DMS153 (cell line): ENCODE measurements at places on chromosomes 12 and 14.

- no peak for DNase-seq
Measured at GRCh38 chr12:6778217-6778573, 5.9 kb downstream of the LAG3 start.

GRCh38 chr14:57461777-57462320 lies 31.8 kb downstream of the CCDC198 start:
- DNase-seq, result no peak

GRCh38 chr12:70487440-70487839 lies 121.3 kb downstream of the KCNMB4 start:
- no peak for DNase-seq

DNA sequence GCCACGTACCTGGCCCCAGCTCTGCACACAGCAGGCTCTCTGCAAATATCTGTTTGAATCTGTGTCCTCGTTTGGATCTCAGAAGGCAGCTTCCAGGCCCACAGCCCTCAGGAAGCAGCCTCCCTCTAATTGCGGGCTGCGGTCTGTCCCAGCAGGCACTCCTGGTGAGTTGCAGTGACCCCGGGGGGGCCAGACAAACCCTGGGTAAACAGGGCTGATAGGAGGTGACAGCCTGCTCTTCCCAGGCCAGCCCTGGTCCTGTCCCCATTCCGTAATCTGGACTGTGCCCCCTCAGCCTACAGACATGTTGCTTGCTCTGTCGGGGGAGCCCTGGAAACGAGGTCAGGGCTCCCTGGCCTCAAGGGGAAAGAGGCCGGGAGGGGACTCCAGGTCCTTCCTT lies 2.0 kb downstream of the FOXN4 start:
- DNase-seq, result no peak

DNA sequence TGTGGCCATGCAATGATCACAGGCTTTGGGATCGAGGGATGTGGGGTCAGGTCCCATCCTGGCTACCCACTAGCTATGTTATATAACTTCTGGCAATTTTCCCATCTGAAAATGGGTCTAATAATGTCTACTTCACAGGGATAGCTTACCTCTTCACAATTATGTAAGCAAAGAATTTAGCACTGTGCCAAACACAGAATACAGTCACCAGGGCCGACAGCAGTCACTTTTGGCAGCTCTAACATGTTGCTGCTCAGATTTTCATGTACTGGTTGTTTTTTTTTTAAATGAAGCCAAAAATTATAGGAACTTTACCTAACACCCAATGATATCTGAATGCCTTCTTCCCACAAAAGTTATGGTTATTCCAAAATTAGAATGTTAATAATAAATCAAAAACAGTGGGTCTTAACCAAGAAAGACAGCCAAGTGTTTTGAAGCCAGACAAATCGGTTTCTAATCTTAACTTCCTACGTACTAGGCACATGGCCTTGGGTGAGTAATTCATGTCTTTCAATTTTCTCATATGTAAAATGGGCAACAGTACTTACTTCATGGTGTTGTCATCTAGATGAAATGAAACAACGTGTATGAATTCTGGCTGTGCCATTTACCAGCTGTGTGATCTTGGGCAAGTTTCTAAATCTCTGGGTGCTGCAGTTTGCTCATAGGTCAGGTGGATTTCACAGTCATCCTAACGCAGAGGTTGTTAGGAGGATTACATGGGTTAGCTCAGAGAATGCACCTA lies 13.0 kb upstream of the PCED1B start:
- DNase-seq, result no peak

- no peak for DNase-seq
Measured at GRCh38 chr14:30292541-30292940, 266.4 kb upstream of the G2E3 start.

DNA sequence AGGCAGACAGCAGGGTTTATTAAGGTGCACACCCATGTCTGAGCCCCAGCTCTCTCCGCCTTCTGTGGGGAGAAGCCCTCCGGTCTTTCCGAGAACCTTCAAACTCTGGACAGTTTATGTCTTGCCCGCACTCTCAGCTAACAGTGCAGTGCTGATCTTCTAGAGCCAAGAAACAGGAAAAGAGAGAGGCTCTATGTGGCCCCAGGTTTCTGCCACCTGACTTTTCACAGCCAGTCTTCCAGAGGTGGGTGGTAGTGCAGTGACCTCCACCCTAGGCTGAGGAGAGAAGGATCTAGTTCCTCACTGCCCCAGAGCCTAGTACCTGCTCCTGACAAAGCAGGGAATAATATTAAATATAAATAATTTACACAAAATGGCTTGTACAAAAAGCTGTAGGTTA lies 4.0 kb upstream of the SLC22A17 start:
- DNase-seq, result no peak

GRCh38 chr12:21985155-21985554 lies 43.9 kb upstream of the ABCC9 start:
- no peak for DNase-seq

DNA sequence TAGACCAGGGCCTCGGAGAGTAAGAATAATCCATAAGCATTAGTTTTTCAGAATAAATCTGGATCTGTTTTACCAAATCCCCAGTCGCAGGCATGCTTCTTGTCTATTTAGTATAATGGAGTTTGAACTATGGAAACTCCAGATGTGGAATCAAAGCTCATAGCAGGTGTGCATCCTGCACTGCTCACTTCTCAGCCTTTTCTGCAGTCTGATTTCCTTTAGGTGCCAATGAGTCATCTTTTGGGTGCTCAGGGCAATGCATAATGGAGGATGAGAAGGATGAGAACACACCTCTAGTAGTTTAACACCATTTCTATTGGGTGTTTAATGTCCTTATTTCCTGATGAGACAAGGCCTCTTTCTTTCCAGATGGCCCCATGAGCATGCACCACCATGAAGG lies 961.2 kb downstream of the TMEM121 start:
- peak; percentile 61 for DNase-seq

GRCh38 chr14:21302013-21302835 lies 22.3 kb downstream of the RPGRIP1 start:
- no peak for DNase-seq

DNA sequence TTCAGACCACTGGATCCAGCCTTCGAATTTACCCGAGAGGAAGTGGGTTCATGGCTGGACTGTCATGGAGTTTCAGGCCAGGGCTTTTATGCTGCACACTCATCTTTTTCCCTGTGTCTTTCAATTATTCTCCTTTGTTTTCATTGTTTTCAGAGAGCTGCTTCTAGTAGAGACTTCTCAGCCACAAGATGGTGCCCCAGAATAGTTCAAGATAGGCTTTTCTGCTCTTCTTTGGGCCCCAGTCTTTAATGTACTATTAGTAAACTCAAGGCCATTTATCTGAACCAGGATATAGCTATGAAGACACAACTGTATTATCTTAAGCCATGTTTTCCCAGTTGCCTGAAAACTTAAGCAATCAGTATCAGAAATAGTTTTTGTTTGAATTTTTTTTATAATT lies 30.4 kb upstream of the PSMA6 start:
- DNase-seq, result no peak

DNA sequence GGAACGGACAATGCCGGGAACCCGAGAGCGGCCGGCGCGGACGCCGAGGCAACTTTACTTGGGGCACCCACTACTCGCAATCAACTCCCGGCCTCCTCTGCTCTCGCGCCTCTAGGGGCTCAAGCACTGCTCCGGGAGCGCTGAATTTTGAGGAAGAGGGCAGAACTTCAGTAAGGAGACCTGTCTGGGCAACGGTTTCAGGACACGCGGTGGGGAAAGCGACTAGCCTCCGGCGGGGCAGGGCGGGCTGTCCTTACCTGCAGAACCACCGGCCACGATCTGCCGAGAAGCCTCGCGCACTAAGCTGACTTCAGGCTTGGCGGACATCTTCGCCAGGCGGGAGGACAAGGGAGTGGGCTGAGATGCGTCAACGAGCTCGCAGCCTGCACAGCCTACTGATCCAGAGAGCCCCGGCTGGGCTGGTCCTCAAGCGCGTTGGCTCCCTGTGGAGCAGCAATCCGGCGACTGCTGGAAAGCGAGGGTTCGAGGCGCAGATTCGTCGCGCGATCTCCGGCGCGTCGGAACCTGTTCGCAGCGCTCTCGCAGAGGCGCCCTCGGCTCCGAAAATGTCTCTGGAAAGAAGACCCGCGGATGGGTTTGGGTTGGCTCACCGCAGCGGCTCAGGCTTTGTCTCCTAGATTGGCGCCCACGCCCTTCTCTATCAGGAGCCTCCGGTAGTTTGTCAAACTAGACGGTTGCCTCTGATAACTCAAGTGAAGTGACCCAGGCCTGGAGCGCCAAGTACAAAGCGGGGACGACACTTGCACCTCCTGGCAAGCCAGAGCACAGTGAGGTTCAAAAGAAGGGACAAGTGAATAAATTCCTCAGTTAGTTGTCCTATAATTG lies at the start of gene SLC25A21:
SLC25A21 (minus strand) TSS at position 583 of the 846 bp plus-strand sequence.
- DNase-seq, result peak; percentile 73

DNA sequence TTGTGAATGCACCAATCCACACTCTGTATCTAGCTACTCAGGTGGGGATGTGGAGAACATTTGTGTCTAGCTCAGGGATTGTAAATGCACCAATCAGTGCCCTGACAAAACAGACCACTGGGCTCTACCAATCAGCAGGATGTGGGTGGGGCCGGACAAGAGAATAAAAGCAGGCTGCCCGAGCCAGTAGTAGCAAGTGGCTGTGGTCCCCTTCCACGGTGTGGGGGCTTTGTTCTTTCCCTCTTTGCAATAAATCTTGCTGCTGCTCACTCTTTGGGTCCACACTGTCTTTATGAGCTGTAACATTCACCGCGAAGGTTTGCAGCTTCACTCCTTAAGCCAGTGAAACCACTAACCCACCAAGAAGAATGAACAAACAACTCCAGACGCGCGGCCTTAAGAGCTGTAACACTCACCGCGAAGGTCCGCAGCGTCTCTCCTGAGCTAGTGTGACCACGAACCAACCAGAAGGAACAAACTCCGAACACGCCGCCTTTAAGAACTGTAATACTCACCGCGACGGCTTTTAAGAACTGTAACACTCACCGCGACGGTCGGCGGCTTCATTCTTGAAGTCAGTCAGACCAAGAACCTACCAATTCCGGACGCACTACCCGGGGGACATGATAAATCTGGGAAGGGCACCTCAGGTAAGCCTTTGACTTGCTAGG lies 4.6 kb upstream of the LDHB start:
- no peak for DNase-seq

GRCh38 chr12:71710276-71711125 lies 24.6 kb downstream of the TMEM19 start:
- no peak for DNase-seq

DNA sequence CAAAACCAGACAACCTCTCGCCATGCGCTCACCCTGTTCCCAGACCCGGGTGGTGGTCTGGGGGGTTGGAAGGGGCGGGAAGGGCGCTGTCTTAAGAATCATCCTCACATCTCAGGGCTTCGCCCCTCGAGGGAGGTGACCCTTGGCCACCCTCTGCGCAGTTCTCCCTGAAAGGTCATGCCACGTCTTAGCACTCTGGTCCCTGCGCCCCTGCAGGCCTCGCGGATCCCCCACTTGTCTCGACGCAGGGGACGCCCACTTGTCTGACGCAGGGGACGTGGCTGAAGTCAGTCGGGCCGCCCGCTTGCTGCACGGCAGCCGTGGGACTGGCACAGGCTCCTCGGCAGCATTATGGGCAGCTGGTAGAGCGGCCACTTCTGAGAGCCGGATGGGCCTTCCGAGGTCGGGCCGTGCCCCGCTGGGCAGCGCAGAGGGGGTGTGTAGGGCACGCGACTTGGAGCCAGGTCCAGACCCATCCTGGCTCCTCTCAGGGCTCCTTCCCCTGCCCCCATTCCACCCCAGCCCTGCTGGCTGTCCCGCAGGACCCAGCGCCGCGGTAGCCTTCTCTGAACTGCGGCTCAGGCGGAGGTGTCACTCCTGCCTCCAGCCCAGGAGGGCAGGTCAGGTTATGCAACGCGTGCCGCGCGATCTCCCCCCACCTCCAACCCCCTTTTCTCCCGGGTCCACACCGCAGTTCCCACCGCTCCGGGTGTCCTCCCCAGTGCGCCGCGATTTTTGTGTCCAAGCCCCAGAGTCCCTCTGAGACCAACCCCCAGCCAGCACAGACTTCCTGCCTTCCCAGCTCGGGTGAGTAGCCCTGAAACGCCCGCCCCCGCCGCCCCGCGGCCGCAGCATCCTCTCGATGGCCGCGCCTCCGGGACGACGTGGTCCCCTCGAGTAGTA lies 40.9 kb upstream of the CAPRIN2 start:
- peak; percentile 8 for DNase-seq

DNA sequence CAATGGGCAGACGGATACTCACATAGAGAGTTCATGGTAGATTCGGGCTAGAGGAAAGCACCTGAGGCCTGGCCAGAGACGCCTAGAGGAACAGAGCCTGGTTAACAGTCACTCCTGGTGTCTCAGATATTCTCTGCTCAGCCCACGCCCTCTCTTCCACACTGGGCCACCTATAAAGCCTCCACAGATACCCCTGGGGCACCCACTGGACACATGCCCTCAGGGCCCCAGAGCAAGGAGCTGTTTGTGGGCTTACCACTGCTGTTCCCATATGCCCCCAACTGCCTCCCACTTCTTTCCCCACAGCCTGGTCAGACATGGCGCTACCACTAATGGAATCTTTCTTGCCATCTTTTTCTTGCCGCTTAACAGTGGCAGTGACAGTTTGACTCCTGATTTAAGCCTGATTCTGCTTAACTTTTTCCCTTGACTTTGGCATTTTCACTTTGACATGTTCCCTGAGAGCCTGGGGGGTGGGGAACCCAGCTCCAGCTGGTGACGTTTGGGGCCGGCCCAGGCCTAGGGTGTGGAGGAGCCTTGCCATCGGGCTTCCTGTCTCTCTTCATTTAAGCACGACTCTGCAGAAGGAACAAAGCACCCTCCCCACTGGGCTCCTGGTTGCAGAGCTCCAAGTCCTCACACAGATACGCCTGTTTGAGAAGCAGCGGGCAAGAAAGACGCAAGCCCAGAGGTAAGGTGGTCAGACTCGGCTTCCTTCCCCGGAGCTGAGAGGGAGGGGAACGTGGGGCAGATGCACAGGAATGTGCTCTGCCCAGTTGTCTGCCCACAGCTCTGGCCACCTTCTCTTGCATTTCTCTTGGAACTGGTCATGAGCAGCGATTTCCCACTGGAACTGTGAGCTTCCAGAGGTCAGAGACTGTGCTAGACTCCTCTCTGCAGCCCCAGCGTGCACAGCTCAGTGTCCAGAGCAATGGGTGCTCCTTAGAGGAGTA lies at the start of gene CD4:
CD4 (plus strand) TSS at position 557 of the 953 bp plus-strand sequence. CDS start 10,611 bp downstream, outside the sequence.
- no peak for DNase-seq

DNA sequence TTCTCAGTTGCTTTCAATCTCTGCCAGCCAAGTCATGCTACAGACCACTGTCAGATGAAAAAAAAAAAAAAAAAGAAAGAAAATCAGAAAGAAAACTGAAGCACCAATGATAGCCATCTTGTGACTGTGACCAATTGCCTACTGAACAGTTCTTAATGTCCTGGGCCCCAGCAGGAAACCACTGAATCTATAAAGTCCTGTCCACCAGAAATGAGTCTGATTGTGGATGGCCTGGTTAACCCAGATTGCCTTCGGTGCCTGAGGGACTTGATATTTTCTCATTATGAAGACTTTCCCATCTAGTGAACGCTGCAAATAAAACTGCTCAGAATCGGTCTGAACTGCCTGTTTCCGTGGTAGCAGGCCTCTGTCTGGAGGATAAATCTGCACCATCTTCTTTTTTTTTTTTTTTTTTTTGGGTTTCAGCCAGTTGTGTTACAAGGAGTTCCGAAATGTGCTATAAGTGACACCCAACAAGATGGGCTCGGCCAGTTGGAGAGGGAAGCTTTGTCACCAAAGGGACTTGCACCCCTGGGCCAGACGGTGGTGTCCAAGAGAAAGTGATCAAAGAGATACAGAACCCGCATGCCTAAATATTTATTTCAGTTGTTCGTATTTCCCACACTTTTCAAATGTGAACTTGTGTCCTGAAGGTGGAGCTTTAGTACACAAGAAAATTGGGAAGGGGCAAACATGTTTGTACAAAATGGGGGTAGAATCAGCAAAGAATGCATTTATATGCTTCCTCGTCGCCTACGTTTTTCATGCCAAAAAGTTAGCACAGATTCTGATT lies 3.0 kb upstream of the PLXNC1 start:
- DNase-seq, result no peak
